ENCODE measurements at places on chromosomes 7 and 10.
A peak's percentile ranks its signal among the peaks of the same experiment; 100 is the strongest.

GRCh38 chr10:85651497-85651882 is 715.1 kb downstream of the GRID1 start:
- DNase-seq: no peak

- no peak for DNase-seq
These were observed 233.5 kb downstream of the FOXP2 start for GRCh38 chr7:114648117-114648516.

GRCh38 chr7:19522486-19522885 is 186.4 kb downstream of the POLR1F start:
- DNase-seq: peak; percentile 84

DNA sequence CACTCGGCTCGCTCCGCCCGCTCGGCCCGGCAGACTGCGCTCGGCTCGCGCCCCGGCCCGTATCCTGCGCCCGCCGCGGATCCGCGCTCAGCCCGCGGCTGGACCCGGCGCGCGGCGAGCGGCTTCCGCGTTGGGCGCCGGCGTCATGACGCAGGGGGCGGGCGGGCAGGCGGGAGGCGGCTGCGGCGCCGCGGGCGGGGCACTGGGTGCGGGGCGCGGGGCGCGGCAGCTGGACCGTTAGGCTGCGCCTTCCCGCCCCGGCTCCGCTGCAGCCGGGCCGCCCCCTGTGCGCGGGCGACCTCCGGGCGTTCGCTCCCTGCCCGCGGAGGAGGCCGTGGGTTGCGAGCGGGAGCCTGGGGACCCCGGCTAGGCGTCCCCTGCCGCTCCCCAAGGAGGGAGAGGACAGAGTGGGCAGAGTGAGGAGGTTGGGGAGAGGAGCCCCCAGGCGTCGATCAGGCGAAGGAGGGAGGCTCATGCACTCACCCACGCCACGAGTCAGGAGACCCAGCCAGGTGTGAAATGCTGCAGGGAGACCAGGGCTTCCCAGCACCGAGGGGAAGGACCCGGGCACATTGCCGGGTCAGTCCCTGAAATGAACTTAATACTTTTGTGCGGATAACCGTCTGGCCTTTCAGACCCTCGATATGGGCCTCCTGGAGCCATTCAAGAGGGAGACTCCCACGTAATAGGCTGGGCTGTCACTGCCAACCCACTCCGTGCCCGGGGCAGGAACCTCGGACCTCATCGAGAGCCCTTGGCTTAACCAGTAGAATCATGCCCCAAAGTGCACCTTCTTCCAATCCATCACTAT is at the start of gene PIP4K2A:
PIP4K2A (minus strand) TSS at position 100 of the 811 bp plus-strand sequence. CDS start 252 bp downstream, outside the sequence.
- DNase-seq: peak; percentile 46

DNA sequence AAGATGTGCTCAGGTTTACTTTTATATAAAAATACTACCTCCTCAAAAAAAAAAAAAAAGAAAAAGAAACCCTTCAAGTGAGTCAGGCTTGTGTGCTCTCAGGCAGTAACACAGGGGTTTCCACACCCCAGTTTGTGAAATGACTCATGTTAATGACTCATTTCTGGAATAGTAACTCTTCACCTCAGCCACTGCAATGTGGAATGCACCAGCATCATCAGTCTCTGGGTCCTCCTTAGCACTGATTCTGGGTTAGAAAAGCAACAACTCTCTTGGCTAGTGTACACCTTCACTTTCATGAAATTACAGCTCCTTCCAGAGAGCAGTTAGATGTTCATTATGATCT is 110.6 kb downstream of the EMX2 start:
- peak; percentile 93 for DNase-seq

- DNase-seq: peak; percentile 58
These were observed 23.8 kb upstream of the BICC1 start for GRCh38 chr10:58488921-58489320.

DNA sequence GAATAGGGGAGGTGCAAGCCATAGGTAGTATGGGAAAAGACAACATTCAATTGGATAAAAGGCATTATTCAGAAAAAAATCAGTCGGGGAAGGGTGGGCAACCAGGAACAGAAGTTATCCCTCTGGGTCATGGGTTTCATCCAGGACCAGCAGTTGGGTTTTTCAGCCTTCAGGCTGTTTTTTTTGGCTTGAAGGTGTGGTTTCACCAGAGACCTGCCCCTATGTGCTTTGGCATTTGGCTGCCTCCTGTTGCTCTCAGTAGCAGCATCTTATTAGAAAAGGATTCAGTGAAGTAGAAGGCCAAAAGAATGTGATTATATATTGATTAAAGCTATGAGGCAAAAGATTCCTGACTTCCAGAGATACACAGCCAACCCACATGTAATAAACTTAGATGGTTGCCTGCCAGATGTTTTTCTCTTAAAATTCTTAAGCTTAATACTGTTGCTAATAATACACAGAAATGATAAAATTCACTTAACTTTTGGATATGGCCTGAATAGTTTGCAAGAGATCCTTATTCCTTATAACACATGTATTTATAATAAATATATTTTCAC is 251.7 kb upstream of the CSTF2T start:
- DNase-seq: no peak

GRCh38 chr10:101310529-101311184 is 43.3 kb upstream of the BTRC start:
- DNase-seq: no peak

- DNase-seq: no peak
These were observed 13.2 kb upstream of the CAMK2B start for GRCh38 chr7:44338600-44338999.

GRCh38 chr7:108486291-108486966 is 30.2 kb upstream of the NRCAM start:
- DNase-seq: peak; percentile 68

- DNase-seq: peak; percentile 57
These were observed 199.5 kb downstream of the PTEN start for GRCh38 chr10:88062798-88063472.

All from astrocyte (in vitro differentiated cells and primary cell).